Fibroblast of skin of right quadriceps (primary cell): ENCODE measurements at places on chromosomes 5 and 9.

- peak; percentile 14 for DNase-seq
These were observed 576.3 kb downstream of the PDE4D start for GRCh38 chr5:59317023-59317773.

GRCh38 chr5:107853696-107854095 is 183.0 kb upstream of the EFNA5 start:
- no peak for DNase-seq

DNA sequence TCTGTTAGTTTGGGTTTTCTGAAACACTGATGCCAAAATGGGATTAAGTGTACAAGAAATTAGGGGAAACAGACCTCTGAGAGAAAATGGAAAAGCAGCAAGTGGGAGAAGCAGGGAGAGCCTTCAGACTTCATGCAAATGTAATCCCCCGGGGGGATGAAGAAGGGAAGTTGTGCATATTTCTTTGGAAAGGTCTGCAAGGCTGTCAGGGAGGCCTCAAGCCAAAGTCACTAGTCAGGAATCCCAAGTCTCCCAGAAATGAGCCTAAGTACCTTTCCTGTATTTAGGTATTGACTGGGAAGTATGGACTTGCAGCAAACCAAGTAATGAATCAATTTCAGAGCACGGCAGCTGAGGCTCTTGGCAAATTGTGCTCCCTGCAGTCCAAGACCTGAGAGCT is 2.2 kb downstream of the FTMT start:
- no peak for DNase-seq

- DNase-seq: peak; percentile 83
These were observed at the start of gene PRUNE2 for GRCh38 chr9:76905791-76906646. TSS of gene PRUNE2 (minus strand) at chr9:76906114. CDS start at chr9:76905963, 151 bp downstream.

- no peak for DNase-seq
These were observed 3.0 kb downstream of the NKX2-5 start for GRCh38 chr5:173231996-173232498.

GRCh38 chr9:36138901-36139300 is 2.4 kb downstream of the GLIPR2 start:
- DNase-seq: no peak

DNA sequence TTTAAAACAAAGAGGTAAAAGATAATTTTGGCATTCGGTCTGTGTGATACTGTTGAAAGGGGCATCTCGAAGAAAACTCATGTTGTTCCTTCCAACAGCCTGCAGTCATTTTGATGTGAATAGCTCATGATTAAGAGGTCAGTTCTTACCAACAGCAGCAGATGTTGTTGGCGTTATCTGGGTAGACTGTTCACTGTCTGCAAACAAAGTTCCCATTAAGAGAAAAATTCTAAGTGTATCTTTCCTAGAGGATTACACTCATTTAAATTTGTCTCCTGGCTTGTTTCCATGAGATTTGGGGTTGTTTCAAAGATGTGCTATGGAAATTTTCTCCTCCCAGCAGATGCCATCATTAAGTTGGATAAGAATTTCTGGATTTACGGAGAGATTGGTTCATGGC is 138.2 kb upstream of the RORB start:
- no peak for DNase-seq

- peak; percentile 66 for DNase-seq
These were observed 273.2 kb upstream of the CDH9 start for GRCh38 chr5:27311544-27311943.

- peak; percentile 19 for DNase-seq
These were observed 76.6 kb upstream of the ITGA1 start for GRCh38 chr5:52710972-52711596.

DNA sequence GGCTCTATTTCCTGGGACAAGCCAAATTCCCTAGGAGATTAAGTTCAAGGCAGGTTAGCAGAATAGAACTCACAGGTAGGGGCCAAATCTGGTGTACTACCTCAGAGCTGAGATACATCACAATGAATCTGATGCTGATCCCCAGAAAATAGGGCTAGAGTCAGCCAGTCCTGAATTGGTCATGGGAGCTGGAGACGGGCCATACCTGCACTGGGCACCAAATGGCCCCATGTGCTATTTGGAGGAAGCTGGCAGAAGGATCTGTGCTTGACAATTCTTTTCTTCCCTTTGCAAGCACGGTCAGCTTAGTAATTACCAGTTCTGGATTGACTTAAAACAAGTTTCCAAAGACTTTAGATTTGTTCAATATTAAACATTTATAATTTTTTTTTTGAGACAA is 10.4 kb upstream of the GNAQ start:
- DNase-seq: no peak

GRCh38 chr9:135813671-135814290 is 93.6 kb downstream of the CAMSAP1 start:
- DNase-seq: no peak

DNA sequence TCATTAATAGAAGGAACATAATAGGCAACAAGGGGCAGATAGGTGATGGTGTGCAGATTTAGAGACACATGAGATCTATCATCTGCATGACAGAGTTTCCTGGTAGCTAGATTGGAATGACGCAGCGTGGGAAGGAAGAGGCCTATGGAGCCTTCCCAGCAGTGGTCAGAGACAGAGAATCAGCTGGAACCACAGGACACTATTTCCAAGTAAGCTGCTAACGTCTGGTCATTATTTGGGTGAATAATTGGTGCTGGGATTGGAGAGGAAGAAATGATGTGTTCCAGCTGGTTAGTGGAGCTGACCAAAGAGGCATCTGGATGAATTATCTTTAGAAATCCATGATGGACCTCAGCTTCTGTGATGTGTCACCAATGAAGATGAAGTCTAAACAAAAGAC is 91.2 kb upstream of the PRR16 start:
- no peak for DNase-seq

DNA sequence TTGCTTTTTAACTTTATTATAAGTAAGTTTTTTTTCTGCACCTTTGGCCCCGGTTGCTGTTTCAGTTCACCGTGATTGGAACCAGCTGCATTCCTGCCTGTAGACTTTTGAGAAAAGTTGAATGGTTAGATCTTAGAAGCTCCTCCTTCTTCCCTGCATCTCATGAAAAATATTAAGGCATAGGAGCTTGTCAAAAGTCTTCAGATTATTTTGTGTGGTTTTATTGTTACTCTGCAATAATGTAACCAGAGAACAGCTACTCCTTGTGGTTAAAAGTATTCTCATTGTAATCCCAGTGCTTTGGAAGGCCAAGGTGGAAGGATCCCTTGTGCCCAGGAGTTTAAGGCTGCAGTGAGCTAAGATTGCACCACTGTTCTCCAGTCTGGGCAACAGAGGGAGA is 3.3 kb upstream of the SLC2A8 start:
- DNase-seq: peak; percentile 23

DNA sequence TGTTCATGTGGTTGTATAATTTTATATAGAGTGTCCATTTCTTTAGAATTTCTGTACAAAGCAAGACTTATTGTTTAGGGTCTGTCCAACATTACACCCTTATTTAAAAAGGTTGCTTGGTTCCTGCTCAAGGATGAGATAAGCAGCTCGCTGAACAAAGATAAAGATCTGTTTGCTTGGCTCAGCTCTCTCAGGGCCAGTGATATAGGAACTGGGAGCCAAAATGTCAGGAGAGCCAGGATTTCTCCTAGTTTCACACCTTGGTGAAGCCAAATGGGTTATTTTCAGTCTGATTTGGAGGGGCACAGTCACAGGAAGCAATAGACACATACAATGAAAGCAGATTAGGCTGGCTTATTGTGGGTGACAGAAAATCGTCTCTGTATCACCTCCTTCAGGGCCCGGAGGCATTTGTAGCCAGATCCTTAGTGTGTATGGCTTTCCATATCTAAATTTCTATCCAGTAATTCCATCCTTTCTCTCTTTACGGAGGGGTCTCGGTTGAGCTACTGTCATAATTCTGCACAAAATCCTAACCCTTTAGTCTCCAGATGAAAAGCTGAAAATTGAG is 396.4 kb downstream of the TMEM232 start:
- DNase-seq: no peak

- DNase-seq: no peak
These were observed 955 bp downstream of the QRFP start for GRCh38 chr9:130895481-130896232.

DNA sequence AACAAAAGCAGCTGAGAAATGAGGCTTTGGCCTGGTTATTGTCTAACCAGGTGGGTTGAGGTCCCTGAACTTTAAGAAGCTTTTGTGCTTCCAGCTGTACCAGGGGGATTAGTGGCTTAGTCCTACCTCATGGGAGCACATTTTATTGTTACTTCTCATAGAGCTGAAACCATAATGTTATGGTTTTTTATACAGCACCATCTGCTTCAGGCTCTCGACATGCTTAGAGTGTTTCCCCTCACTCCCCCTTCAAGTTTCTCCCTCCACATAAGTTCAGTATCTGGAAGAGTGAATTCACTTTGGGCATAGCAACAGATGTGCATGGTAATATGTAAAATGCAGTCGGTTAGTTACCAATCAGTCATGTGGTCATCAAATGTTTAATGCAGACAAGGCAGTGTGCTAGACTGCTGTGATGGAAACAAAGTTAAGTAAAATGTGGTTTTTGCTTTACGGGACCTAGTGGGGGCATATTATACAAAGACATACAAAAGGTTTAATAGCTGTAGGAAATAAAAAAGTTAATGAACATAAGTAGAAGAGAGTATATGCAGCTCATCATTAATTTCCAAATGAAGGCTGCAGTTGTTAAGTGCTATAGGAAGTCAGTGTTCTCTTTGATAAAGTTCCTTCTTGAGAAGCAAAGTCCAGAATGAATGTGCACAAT is 95.9 kb upstream of the SPRY4 start:
- DNase-seq: no peak
